ENCODE measurements at places on chromosomes 7 and 10.

DNA sequence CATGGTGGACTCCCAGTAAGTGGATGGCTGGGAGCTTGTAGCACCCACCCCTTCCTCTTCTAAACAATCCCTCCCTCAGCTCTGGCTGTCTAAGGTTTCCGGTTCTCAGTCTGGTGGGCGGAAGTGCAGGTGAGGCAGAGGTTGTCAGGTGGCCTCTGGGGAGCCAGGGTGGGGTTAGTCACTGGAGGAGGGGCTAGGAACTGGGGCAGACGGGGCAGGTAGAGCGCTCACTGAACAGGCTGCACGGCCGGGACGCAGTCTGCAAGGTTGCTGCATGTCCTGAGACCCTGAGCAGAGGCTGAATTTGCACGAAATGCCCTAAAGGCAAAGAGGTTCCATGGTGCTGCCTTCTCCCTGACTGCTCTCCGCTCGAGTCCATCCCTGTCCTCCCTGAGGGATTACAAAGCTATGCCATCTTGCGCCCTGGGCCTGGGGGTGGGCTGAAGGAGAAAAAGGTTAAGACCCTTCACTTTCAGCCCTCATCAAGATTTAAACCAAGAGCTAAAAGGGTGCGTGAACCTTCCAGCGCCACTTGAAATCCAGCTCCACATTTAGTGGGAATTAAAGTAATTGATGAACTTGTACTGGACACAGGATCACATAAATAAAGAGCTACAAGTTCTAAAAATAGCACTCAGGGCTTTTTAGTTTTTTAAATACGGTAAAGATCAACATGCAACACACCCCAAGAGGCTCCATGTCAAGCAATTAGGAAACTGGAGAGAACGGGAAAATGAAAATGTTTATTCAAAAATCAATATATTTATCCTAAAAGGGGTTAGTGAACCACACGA is 62.3 kb upstream of the CTBP2 start:
- DNase-seq = no peak

GRCh38 chr7:28738412-28738811 is 219.7 kb downstream of the TRIL start:
- DNase-seq = no peak

- DNase-seq = no peak
Measured at GRCh38 chr10:10055656-10056442, 961.8 kb upstream of the CELF2 start.

- no peak for DNase-seq
Measured at GRCh38 chr10:30398788-30399187, 35.2 kb upstream of the MAP3K8 start.

DNA sequence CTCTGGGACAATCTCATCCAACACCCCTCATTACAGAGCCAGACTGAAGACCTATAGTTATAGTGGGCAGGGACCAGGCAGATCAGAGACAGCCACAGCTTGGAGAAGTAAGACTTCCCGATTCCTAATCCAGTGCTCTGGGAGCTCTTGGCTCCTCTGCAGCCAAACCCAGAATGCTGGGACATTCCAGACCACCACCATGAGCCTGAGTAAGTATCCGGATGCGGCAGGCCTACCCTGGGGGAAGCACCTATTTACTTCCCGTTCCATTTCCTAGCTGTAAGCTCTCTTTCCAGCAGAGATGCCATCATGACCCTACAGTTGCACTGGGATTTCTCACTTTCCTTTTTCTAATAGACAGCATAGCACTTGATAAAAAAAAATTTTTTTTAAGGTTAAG is 16.4 kb downstream of the HIP1 start:
- DNase-seq = no peak

GRCh38 chr7:138295049-138295637 is 164.9 kb upstream of the TRIM24 start:
- DNase-seq = no peak

DNA sequence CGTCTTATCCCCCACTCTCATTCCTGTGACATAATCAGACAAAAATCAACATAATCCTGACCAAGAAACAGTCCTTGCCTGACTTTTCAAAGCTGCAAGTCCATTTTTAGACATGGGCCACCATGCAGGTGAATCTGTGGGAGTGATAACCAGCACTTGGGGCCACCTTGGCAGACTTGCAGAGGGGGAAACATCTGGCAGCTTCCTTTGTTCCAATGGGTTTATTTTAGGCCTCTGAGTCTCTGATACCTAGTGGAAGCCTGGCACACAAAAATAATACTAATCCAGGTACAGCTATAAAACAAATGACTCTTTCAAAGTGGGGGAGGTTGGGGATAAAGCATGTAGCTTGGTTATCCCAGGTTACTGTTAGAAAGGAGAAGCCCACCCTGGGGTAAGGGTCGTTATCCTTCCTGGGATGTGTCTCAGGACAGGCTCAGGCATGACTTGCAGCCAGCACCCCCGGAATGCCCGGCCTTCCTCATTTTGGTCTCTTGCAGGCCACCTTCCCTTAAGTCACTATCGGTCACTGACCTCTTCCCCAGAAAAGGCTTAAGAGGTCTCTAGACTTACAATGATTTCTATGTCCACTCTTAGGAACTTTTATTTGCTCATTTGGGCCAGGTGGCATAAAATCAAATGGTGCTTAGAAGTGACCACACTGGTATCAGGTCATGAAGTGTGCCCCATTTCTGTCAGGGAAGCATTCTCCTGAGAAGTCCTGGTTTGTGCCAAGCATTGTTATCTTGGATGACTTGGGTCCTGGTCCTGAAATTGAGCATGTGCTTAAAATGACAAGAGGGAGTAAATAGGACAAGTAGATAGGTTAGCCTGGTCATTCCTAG is 37.6 kb downstream of the EEPD1 start:
- no peak for DNase-seq

DNA sequence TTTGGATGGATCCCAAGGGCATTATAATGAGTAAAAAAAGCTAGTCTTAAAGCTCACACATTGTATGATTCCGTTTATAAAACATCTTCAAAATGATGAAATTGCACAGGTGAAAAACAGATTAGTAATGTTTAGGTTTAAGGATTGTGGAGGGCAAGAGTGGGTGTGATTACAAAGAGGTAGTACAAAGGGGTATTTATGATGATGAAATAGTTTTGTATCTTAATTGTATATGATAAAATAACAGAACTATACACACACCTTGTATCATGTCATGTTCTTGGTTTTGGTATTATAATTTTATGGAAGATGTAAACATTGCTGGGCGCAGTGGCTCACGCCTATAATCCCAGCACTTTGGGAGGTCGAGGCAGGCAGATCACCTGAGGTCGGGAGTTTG is 2.8 kb upstream of the SSC4D start:
- no peak for DNase-seq

- no peak for DNase-seq
Measured at GRCh38 chr10:49036638-49037037, 78.7 kb downstream of the VSTM4 start.

DNA sequence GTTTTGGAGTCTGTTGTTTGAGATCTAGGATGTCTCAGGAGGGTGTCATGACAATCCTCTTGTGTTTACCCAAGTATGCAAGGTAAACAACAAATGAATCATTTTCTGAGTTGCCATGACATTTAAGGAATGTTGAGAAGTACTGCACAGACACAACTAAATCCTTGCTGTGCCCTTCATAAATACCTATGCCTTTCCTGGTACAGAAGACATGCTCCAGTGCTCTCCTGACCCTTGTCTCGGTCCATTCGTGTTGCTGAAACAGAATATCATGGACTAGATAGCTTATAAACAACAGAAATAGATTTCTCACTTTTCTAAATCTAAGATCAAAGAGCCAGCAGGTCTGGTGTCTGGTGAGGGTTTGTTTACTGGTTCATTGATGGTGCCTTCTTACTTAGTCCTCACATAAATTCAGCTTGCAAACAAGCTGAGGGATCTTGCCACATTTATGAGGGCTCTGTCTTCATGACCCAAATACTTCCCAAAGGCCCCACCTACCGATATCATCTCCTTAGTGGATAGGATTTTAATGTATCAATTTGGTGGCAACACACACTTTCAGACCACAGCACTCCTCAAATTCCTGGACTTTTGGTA is 341.8 kb upstream of the SEMA3A start:
- no peak for DNase-seq

DNA sequence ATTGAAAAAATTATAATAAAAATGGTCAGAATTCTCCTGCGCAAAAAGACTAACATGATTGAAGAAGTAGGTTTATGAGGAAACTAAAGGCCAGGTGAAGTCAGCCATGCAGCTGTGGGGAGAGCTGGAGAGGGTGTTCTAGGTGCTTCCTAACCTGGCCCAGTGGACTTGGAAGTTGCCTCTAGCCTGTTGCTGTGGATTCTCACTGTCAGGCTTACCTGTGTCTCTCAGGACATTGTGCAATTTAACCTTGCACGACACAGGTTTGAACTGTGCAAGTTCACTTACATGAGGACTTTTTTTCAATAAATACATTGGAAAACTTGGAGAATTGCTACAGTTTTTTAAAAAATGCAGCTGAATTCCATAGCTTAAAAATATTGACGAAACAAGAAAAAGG is 266.4 kb downstream of the CXCL12 start:
- no peak for DNase-seq

GRCh38 chr7:138435231-138435919 is 24.7 kb upstream of the TRIM24 start:
- no peak for DNase-seq

DNA sequence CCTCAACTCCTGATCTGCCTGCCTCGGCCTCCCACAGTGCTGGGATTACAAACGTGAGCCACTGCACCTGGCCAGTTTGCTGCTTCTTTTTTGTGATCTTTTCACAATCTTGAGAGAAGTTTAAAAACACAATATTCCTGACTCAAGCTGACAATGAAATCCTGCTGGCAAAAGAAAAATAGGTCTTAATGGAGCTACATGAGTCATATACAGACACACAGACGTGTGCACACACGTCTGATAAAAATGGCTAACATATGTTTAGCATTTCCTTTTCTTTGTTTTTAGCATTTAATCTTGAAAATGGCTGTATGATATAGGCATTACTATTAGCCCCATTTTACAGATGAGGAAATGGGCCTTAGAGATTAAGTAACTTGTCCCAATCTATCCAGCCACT is 29.4 kb upstream of the RAB18 start:
- DNase-seq = no peak

DNA sequence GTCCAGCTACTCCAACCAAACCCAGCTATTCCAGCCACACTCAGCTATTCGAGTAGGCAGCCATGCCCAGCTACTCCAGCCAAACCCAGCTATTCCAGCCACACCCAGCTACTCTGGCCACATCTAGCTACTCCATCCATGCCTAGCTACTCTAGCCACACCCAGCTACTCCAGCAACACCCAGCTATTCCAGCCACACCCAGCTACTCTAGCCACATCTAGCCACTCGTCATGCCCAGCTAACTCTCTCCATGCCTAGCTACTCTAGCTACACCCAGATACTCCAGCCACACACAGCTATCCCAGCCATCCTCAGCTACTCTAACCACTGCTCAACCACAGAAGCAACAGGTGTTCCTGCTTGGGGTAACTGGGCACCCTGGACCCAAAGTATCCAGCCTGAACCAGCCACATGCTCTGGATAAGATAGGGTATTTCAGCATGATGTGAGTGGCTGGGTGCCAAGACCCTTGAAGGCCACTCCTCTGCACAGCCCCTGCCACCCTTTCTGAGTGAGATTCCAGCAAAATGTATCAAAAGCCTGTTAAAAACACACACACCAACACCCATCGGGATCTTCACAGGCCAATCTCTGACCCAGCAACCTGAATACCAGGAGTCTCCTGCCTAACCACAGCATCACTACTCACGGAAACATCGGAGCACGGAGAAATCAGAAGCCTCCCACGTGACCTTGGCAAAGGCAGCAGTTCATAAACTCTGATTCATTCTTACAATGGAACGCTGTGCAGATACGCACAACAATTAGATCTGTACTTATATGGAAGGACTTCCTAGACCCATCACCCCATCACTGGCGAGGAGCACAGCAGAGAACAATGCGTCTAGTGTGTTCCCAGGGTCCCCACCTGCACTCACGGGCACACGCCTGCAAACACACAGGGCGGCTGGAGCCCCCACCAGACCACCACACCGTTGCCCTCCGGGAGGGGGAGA is 51.8 kb upstream of the DNAAF5 start:
- DNase-seq = no peak

DNA sequence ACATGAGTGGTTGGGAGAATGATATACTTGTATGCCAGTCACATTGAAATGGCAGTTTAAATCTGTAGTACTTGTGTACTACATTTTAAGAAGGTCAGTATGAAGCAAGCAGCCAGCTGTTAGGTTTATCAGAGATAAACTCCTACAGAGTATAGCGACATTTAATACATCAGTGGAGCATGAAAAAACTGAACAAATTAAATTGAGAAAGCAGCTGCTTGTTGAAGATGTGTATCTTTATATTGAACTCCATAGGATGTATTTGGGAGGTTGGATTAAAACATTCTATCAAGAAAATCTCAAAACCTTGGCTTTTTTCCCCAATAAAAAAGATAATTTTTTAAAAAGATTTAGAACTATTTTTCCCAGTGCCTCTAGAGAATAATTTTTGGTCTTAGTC is 47.8 kb downstream of the PHF14 start:
- DNase-seq = no peak

DNA sequence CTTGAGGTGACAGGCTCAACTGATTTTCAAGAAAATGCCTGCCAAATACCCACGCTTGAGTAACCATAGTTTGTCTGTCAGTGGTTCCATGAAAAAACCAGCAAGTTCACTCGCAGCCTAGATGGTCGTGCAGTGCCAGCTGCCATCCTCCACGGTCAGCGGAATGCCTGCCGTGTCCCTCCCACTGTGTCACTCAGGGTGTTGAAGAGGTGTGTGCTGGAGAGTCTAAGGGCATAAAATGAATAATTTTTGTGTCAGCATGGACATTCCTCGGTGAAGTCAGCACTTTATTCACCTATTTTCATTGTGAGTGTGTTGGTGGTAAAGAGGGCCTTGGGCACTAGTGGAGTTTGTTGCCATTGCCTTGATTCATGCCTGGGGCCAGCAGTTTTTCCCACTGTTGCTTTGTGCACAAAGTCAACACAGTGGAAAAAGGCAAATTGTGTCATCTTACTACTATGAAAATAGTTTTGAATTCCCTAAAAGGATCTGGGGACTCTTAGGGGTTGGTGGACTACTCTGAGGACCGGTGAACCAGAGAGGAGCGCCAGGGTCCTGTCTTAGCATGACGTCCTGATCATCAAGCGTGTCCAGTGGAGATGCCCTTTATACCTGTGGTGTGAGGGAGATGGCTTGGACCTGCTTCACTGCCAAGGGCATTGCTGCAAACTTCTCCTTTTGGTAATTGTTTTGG is 17.6 kb downstream of the MINDY4 start:
- DNase-seq = no peak

DNA sequence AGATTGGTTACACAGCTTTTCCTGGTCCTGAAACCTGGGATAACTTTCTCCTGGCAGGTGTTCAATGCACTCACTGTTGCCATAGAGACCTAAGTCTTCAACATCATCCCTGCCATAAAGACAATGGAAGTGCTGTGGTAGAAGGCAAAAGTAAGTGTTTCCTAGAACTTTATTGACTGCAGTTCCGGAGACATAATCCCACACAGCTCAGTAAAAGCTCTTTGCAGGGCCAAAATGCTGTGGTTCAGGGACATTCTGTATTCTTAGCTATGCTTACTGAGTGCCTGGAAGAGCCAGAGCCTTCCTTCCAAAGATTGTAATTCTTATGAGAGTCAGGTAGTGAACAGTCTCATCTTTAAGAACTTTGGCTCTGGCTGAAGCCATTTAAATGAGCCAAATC is 5.3 kb downstream of the WIPF3 start:
- no peak for DNase-seq

Data from effector CD4-positive, alpha-beta T cell (primary cell).